ENCODE measurements at places on chromosomes 12 and 14.

- DNase-seq: no peak
Observed at GRCh38 chr14:102323102-102323501, 3.6 kb downstream of the ZNF839 start.

DNA sequence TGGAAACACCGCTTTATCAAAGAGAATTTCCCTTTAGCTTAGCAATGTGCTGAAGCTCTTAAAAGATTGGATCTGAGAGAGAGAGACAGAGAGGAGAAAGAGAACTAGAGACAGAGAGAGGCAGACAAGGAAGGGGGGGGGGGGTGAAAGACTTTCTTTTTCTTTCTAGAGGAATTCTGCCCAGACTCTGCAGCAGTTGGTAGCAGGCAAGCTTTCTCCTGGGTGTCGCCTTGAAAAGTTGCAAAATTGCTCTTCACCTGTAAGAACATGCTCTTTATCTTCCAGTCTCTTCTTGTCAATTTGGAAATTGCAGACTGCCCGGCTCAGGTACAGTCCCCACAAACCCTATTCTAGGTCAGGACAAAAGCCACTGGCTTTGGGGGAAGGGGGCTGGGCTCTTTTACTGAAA is 2.9 kb upstream of the OTX2 start:
- no peak for DNase-seq

DNA sequence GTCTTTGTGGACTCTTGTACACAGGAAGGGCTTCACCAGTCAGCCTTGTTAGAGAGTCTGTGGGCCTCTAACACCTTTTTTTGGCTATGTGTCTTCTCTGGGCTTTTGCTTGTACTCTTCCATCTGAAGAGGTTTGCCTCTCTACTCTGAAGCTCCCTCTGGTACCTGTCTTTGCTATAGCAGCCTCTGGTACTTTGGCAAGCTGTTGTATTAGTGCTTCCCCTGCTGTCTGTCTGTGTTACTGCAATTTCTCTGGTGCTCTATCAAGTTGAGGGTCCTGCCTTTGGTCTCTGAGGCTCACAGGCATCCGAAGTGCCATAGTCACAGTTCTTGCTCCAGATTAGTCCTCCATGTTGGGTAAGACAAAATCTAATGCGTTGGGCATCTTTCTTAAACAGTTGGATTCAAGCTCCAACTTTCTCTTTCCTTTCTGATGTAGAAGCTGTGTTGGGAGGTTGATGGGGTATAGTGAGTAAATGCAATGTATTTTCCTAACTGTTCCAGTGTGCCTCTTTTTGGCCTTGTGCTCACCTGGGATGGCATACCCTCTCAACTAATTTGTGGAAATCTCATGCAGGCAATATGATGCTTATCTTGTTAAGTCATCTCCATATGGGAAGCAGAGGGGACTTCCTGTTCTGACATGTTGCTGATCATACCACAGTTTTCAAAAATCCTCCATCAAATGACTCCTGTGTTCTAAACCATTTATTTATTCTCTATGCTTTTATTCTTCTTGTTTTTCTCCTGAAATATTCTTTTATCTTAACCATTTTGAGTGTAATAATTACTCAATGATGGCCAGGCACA is 88.8 kb downstream of the ATF7IP start:
- DNase-seq: peak; percentile 4

- DNase-seq: no peak
Observed at GRCh38 chr12:84506282-84506681, 406.3 kb downstream of the SLC6A15 start.

GRCh38 chr12:113401066-113402000 is 2.4 kb downstream of the SDS start:
- DNase-seq: no peak

DNA sequence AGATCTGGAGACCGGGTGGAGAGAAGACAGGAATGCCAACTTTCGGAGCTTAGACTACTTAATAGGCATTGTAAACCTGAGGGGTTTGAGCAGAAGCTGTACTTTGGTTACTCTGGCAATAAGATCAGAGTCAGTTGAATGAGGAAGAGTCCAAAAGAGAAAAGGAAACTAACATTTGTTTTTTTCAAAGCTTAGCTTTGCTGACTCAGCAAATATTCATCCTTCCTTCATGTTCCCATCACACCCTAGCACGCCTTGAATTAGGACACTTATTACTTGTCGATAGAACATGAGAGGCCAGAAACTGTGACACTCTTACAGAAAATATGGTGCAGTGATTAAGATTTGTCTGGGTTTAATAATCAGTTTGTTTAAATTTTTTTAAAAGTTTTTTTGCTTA is 266.9 kb upstream of the ATP2B1 start:
- DNase-seq: no peak
